ENCODE measurements at places on chromosomes 5 and 9.

GRCh38 chr9:88809355-88810161 is 181.7 kb upstream of the S1PR3 start:
- no peak overlapping the region for H3K27ac ChIP-seq
- no peak overlapping the region for H3K4me3 ChIP-seq
- H3K4me1 ChIP-seq: no peaks in the 10 kb centered on the region
- no peaks in the 10 kb centered on the region for H3K36me3 ChIP-seq
- DNase-seq: no peak

DNA sequence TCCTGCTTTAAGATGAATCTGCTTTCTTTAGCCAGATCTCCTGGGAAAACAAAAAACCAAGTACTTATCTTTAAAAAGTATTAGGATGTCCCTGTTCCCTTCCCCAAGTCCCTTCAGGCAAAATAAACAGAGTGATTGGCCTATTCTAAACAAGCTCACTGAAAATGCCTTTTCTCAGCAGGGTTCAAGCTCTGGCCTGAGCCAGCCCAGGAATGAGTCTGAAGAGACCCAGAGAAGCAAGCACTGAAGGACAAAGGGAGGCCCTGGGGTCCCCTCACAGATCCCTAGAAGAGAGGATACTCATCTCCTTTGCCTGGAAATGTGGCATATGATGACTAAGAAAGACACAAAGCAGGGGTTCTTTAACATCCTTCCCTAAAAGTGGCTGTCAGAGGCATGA is 66.8 kb upstream of the MAP1B start:
- no peaks in the 10 kb centered on the region for H3K4me1 ChIP-seq
- DNase-seq: no peak

- H3K27ac ChIP-seq: no peak overlapping the region
- no peak for DNase-seq
- H3K27me3 ChIP-seq: no peaks in the 10 kb centered on the region
- H3K4me3 ChIP-seq: no peak overlapping the region
Observed at GRCh38 chr5:118006219-118006618, 982.1 kb downstream of the DTWD2 start.

DNA sequence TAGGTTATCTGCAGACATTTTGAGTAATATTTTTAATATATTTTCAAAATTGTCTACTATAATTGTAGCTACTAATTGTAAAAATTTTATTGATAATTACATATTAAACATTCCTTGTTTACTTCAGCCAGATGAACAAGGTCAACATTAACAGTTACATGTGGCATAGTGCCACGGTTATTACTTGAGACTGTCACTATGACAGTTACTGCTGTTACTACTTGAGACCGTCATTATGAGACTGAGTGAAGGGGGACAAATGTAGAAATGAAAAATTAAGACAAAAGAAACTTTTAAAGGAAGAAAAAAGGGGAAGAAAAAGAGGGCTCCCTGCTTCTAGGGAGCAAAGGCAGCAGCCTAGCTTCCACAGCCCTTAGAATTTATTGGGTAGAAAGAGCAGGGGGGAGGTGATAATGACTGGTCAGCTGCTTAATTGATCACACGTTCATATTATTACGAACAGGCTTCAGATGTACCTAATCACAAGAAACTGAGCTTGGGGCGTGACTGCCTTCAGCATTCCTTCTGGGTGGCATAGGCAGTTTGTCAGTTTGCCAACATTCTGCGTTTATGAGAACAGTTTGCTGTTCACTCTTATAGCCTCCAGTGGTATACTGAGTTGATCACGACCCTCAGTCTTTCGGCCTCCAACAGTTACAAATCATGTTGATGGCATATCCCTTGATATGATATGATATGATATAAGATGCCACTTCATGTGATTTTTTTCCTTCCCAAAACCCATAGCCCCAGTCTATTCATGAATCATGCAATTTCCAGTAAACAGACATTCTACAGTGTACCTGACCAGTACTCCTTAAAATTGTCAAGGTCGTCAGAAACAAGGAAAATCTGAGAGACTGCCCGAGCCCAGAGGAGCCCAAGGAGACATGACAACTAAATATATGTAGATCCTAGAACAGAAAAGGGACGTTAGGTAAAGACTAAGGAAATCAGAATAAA is 13.1 kb downstream of the MARCHF6 start:
- H3K27ac ChIP-seq: peak overlapping the region; percentile 15
- no peak for DNase-seq
- no peaks in the 10 kb centered on the region for H3K27me3 ChIP-seq
- H3K36me3 ChIP-seq: no peaks in the 10 kb centered on the region

GRCh38 chr5:127666043-127666716 is 17.3 kb downstream of the CTXN3 start:
- H3K4me3 ChIP-seq: no peak overlapping the region
- no peak overlapping the region for H3K27ac ChIP-seq
- H3K4me1 ChIP-seq: no peaks in the 10 kb centered on the region
- H3K36me3 ChIP-seq: no peaks in the 10 kb centered on the region
- no peak for DNase-seq

DNA sequence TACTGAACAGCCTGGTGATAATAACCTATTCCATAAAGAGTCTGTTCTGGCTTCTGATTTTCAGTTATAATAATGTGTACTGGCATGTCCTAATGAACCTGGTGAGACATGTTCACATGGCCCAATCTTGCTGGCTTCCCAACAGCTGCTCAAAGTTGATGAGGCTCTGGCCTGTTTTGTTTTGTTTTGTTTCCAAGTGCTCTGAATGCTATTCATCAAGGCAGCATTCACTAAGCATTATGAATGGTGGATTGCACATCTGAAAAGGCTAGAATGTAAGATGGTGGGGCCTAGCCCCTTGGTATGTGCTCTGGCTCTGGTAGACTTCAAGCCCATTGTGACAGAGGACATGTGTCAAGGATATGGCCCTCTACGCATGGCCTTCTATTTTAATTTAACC is 388.5 kb downstream of the PSAT1 start:
- no peaks in the 10 kb centered on the region for H3K27me3 ChIP-seq
- no peak overlapping the region for H3K4me3 ChIP-seq
- DNase-seq: no peak
- no peaks in the 10 kb centered on the region for H3K4me1 ChIP-seq

DNA sequence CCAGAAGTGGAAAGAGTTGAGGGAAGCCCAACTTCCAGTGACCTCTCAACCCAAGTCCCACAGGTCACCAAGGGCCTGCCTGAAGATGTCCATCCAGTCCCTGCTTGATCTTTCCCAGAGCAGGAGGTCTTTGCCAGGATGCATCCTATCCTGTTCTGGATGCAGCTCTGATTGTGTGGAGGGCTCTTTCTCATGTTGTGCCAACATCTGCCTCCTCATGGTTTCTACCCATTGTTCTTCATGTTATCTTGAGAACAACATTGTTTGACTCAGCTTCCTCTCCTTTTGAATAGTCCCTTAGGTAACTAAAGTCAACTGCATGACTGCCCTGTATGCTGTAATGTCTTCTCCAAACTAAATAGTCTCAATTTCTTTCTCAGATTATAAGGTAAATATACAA is 169.3 kb downstream of the CCDC192 start:
- no peak overlapping the region for H3K4me3 ChIP-seq
- DNase-seq: no peak
- H3K27ac ChIP-seq: no peak overlapping the region
- H3K27me3 ChIP-seq: no peaks in the 10 kb centered on the region

- no peaks in the 10 kb centered on the region for H3K4me1 ChIP-seq
- no peak overlapping the region for H3K4me3 ChIP-seq
- no peak overlapping the region for H3K27ac ChIP-seq
- no peak for DNase-seq
- no peaks in the 10 kb centered on the region for H3K27me3 ChIP-seq
Observed at GRCh38 chr9:34876096-34876495, 82.0 kb upstream of the PHF24 start.
